ENCODE measurements at places on chromosomes 6 and 20.

DNA sequence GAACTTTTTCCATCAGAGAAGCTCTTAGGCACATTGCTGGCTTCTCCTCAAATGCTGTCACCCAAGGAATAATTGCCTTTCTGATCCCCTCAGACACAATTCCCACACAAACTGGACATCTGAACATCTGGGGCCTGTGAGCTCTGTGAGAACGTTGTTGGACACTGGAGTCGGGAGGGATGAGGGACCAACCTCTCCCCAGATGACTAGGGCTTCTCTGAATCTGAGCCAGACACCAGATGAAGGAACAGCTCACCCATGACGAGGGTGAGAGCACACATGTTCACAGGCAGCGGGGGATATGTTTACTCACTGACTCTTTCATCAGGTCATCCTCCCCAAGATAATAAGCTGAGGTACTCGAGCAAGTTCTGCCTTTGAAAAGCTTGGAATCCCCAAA lies 283.9 kb upstream of the SUPT3H start:
- DNase-seq, result no peak

- no peak for DNase-seq
These were observed 26.8 kb downstream of the ZNF451 start for GRCh38 chr6:57116776-57117175.

DNA sequence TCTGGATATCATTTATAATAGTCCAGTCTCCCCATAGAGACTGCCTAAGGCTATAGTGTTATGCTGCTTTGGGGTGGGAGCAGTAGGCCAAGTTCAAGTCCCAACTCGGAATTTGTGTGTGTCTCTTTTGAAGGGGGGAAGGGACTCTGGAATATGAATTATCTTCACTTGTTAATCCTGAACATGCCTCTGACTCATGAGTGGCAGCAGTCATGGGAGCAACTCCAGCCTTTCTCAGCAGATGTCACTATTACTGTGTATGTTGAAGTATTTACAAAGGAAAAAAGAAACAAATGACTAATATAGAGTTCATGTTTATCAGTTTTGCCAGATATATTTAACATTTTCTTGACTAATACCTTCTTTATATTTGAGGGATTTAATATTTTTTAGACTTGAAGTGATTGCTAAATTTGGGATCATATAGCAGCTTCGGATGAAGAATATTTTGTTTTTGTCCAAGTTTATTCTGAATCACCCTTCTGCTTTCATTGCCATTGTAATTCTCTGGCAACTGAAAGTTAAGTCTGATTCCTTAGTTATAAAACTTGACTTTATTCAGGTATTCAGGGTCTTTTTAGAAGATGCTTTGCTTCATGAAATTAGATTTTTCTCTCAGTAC lies 23.4 kb downstream of the FAM217A start:
- no peak for DNase-seq

- DNase-seq, result no peak
These were observed 78.2 kb downstream of the ASXL1 start for GRCh38 chr20:32436142-32436861.
